ENCODE measurements at places on chromosomes 16 and 17. TPM values are rescaled to one million over a fixed set of nuclear protein-coding genes. Genes with fewer than 3 reads are reported as not detected.

AATK gene
- total RNA-seq, result 8.9 TPM

KRT23 gene
- 0.16 TPM for total RNA-seq

SDR42E1 gene
- total RNA-seq, result not detected

JMJD6 gene
- total RNA-seq, result 35.8 TPM

RBFOX1 gene
- total RNA-seq, result 36.9 TPM

GRCh38 chr17:56744721-56745120, 89.0 kb downstream of the C17orf67 start:
- H3K4me1 ChIP-seq, result no peaks in the 10 kb centered on the region
- no peak overlapping the region for H3K4me3 ChIP-seq
- DNase-seq, result no peak
- H3K27ac ChIP-seq, result no peak overlapping the region

GRCh38 chr17:2053380-2054261, 1.3 kb upstream of the HIC1 start:
- H3K4me3 ChIP-seq, result peak overlapping the region; percentile 68
- H3K27ac ChIP-seq, result peak overlapping the region; percentile 86
- H3K36me3 ChIP-seq, result peaks cover 16% of the 10 kb centered on the region

DNA sequence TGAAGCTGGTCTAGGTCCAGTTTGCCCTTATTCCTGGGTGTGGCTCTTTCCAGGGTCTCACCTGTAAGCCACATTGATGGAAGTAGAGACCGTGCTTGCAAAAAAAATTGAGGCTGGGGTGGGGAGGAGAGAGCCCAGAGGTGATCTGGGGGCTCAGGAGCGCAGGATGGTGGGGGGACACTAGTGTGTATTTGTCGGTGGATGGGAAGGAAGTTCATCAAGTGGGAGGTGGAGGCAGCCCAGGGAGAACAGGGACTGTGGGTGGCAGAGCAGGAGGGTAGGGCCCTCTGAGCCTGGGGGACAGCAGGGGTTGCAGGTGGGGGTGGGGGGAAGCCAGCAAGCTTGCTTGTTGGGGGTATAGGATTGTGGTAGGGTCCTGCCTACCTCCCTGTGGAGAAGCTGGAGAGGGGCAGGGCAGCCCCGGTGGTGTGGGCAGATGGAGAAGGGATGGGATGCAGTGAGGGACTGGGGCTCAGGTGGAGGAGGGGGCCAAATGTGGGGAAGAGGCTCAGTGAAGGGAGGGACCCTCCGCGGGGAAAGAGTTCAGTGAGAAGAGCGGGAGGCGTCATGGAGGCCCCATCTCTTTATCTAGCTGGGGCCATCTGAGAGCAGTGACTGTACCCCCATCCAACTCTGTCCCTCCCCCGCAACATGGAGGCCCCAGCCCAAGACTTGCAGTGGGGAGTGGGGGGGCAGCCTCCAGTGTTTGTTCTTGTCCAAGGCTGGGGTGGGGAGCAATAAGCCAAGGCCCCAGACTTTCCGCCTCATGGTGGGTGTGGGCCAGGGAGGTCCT, 17.2 kb upstream of the TMEM92 start:
- no peaks in the 10 kb centered on the region for H3K4me1 ChIP-seq
- no peaks in the 10 kb centered on the region for H3K27me3 ChIP-seq

- DNase-seq, result no peak
- H3K4me1 ChIP-seq, result peaks cover 20% of the 10 kb centered on the region
- no peaks in the 10 kb centered on the region for H3K36me3 ChIP-seq
- H3K4me3 ChIP-seq, result peak overlapping the region; percentile 7
- H3K27me3 ChIP-seq, result no peaks in the 10 kb centered on the region
- H3K27ac ChIP-seq, result no peak overlapping the region
Observed at GRCh38 chr17:65556910-65557348, 4.5 kb downstream of the AXIN2 start.

- H3K27me3 ChIP-seq, result peaks cover 45% of the 10 kb centered on the region
- peaks cover 6% of the 10 kb centered on the region for H3K4me1 ChIP-seq
- no peak overlapping the region for H3K27ac ChIP-seq
- no peak overlapping the region for H3K4me3 ChIP-seq
- no peaks in the 10 kb centered on the region for H3K36me3 ChIP-seq
Observed at GRCh38 chr17:7712111-7712771, 5.3 kb upstream of the DNAH2 start.

DNA sequence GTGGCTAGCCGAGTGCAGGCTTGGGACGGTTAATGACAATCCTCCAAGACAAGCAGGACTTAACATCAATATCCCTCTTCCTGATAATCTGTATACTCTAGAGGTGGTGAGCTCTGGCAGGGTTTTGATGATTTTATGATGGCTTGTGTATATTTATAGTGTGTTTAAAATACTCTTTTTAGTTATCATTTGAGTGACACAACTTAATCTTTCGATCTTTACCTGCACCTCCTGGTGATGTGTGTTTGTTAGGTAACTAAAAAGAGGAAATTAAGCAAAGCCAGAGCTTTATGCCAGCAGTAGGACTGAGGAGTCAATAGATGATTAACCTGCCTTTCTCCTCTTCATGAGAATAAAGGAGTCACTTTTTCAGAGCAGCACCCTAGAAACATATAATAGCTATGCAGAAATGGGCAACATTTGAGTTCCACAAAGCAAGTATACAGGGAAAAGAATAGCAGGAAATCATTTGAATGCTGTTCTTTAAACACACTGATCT, 210.5 kb downstream of the IRX3 start:
- H3K36me3 ChIP-seq, result no peaks in the 10 kb centered on the region
- H3K27me3 ChIP-seq, result no peaks in the 10 kb centered on the region
- no peak for DNase-seq
- no peak overlapping the region for H3K27ac ChIP-seq

GRCh38 chr17:36085765-36086164, 4.2 kb downstream of the CCL3 start:
- H3K27me3 ChIP-seq, result no peaks in the 10 kb centered on the region
- H3K27ac ChIP-seq, result no peak overlapping the region
- H3K4me3 ChIP-seq, result no peak overlapping the region
- no peaks in the 10 kb centered on the region for H3K4me1 ChIP-seq
- no peak for DNase-seq

DNA sequence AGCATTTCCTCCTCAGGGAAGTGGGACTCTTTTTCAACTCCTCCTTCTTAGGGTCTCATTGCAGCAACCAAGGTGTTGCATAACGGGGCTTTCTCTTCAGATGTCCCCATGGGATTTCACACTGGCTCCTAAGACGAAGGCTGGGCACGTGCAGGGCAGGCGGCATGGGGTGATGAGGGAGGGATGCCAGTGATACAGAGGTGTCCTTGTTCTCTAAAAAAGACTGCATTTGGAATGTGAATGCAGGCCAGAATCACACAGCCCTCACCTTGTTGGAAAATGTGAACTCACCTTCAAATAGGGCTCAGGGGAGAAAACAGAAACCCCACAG, 105.6 kb downstream of the XYLT1 start:
- DNase-seq, result no peak
- peaks cover 9% of the 10 kb centered on the region for H3K4me1 ChIP-seq
- H3K27ac ChIP-seq, result no peak overlapping the region
- no peaks in the 10 kb centered on the region for H3K27me3 ChIP-seq

DNA sequence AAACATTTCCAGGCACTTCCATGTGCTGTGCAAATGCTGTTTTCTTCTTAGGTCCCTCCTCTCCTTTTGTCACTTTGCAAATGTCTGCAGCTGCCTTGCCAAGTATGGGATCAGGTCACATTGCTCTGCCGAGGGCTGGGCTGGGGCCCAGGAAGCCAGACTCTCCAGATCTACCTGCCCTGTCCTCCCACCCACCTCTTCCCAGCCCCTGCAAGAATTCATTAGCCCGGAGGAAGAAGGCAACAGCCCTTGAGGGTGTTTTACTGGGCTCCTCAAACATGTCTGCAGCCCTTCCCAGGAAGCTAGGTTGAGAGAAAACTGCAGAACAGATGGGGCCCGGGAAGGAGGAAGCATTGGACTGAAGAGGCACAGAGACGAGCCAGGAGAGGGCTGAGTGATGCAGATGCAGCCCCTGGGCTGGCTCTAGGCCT, 47.1 kb downstream of the WSB1 start:
- H3K27me3 ChIP-seq, result no peaks in the 10 kb centered on the region
- no peak overlapping the region for H3K4me3 ChIP-seq
- peak overlapping the region; percentile 22 for H3K27ac ChIP-seq
- H3K36me3 ChIP-seq, result no peaks in the 10 kb centered on the region
- H3K4me1 ChIP-seq, result peaks cover 41% of the 10 kb centered on the region

DNA sequence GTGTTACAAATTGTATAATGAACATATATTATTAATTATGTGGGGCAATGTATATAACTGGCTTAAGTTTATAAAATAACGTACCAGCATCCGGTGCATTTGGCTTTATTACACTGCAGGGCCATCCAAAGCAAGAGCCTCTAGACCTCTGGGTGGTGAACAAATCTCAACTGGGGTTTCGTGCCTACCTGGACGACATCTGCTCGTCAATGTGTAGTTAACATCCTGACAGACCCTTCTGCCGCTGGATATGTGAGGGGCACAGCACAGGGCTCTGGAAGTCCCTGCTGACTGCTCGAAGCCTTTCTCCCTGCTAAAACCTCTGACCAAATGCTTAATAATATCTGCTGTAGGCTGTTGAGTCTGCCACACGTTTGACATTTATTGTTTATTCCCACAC, 2.3 kb downstream of the TMEM186 start:
- no peaks in the 10 kb centered on the region for H3K36me3 ChIP-seq

GRCh38 chr17:16486373-16487250, 5.4 kb downstream of the LRRC75A start:
- H3K36me3 ChIP-seq, result no peaks in the 10 kb centered on the region
- peak overlapping the region; percentile 45 for H3K27ac ChIP-seq
- peak overlapping the region; percentile 10 for H3K4me3 ChIP-seq
- peaks cover 21% of the 10 kb centered on the region for H3K4me1 ChIP-seq
- DNase-seq, result peak; percentile 85

DNA sequence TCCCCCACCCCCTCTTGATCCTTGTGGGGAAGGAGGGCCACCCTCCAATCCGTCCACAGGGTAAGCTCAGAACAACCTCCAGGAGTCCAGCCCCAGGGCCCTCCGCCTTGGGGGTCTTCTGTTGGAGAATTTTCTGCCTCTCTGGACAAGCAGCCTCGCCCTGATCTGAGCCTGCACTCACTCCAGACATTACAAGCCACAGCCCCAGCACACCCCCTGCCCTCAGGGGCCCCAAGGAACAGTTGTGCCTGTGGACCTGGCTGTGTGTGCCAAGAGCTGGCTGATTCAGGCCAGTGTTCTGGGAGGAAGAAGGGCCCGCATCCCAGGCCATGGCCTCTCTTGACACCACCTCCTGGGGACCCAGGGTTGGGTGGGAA, 477 bp upstream of the ARHGAP27 start:
- H3K4me1 ChIP-seq, result peaks cover 42% of the 10 kb centered on the region
- peaks cover 13% of the 10 kb centered on the region for H3K27me3 ChIP-seq
- H3K27ac ChIP-seq, result peak overlapping the region; percentile 91

DNA sequence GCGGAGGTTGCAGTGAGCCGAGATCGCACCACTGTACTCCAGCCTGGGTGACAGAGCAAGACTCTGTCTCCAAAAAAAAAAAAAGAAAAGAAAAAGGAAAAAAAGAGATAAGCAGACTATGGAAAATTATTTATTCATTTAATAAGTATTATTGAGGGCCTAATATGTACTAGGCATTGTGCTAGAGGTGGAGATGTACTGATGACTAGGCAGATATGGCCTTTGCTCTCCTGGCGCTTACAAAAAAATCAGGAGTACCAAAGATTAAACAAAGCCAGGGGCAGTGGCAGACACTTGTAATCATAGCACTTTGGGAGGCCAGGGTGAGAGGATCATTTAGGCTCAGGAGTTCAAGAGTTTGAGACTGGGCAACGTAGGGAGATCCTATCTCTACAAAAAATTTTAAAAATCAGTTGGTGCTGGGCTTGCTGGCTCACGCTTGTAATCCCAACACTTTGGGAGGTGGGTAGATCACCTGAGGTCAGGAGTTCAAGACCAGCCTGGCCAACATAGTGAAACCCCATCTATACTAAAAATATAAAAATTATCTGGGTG, 10.4 kb upstream of the TNRC6A start:
- no peaks in the 10 kb centered on the region for H3K36me3 ChIP-seq
- no peak overlapping the region for H3K27ac ChIP-seq
- no peaks in the 10 kb centered on the region for H3K27me3 ChIP-seq
- DNase-seq, result no peak
- no peaks in the 10 kb centered on the region for H3K4me1 ChIP-seq
- no peak overlapping the region for H3K4me3 ChIP-seq

DNA sequence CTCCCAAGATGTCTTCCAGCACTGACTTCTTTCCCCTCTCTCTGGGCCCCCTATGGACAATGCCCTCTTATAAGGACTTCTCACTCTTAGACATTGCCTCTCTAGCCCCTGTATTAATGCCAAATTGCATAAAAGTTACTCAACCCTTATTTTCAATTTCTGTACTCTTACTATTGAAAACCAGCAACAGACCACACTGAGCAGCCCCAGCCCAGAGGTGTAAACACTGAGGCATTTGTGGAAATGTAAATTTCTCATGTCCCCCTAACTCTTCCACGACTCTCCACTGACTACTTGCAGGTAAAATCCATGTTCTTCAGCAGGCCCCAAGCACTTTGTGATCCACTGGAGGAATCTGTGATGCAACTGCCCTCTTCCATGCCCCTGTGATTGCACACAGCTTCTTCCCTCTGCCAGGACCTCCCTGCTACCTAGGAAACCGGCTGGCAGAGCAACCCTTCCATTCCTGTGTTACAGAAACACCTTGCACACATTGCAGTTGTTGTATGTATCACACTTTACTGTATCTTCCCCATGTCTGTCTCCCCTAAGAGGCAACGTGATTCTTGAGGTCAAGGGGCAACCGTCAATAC, 4.4 kb downstream of the N4BP1 start:
- H3K36me3 ChIP-seq, result no peaks in the 10 kb centered on the region
- no peak overlapping the region for H3K27ac ChIP-seq
- DNase-seq, result no peak
- peaks cover 73% of the 10 kb centered on the region for H3K4me1 ChIP-seq
- no peak overlapping the region for H3K4me3 ChIP-seq

- H3K27ac ChIP-seq, result no peak overlapping the region
- no peak for DNase-seq
- no peaks in the 10 kb centered on the region for H3K4me1 ChIP-seq
- H3K36me3 ChIP-seq, result no peaks in the 10 kb centered on the region
Observed at GRCh38 chr16:63717806-63718205, 1404.1 kb downstream of the CDH11 start.

DNA sequence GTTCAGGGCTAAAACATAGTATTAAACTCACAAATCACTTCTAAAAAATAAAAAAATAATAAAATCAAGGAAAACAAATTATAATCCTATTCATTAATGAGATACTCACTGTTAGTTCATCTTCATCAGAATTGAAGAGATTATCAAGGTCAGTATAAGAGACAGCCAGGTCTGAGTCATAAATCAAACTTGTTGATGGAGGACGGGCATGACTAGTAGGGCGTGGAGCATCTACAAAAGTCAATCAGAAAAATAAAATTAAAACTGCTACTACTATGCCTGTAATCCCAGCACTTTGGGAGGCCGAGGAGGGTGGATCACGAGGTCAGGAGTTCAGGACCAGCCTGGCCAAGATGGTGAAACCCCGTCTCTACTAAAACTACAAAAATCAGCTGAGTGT, 59.1 kb upstream of the INTS2 start:
- DNase-seq, result no peak
- H3K27ac ChIP-seq, result no peak overlapping the region
- H3K27me3 ChIP-seq, result no peaks in the 10 kb centered on the region
- H3K4me3 ChIP-seq, result no peak overlapping the region
- peaks cover 7% of the 10 kb centered on the region for H3K4me1 ChIP-seq
- peaks cover 99% of the 10 kb centered on the region for H3K36me3 ChIP-seq
